ENCODE measurements at places on chromosomes 7 and 10.

DNA sequence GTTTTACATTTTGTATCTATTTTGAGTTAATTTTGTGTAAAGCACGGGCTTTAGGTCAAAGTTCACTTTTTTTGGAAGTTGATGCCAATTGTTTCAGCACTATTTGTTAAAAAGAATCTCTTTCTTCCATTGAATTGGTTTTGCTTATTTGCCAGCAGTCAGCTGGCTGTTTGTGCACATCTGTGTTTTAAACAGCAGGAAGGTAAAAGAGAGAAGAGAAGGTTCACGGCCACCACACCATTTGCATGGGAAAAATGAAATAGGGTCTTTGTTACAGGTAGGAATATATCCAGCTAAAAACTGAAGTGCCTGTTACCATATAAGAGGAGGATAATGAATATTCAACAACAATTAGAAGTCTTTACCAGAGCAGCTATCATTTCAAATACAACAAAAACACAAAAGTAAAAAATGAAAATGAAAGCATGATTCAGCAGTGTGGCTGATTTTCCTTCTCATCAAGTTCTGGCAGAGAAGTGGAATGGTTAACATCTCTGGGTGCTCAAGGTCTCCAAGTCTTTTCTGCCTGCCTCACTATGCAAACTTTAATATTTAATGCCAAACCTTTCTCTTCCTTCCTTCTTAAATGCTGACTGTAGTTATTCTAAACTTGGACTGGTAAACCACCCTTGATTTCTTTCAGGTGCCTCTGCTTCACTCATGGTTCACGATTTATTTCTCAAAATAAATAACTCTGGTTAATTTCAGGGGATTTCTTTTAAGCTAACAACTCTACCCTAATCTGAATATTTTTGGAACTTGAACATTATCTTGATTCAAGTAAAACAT lies 841.5 kb downstream of the GRM8 start:
- DNase-seq, result peak; percentile 48

DNA sequence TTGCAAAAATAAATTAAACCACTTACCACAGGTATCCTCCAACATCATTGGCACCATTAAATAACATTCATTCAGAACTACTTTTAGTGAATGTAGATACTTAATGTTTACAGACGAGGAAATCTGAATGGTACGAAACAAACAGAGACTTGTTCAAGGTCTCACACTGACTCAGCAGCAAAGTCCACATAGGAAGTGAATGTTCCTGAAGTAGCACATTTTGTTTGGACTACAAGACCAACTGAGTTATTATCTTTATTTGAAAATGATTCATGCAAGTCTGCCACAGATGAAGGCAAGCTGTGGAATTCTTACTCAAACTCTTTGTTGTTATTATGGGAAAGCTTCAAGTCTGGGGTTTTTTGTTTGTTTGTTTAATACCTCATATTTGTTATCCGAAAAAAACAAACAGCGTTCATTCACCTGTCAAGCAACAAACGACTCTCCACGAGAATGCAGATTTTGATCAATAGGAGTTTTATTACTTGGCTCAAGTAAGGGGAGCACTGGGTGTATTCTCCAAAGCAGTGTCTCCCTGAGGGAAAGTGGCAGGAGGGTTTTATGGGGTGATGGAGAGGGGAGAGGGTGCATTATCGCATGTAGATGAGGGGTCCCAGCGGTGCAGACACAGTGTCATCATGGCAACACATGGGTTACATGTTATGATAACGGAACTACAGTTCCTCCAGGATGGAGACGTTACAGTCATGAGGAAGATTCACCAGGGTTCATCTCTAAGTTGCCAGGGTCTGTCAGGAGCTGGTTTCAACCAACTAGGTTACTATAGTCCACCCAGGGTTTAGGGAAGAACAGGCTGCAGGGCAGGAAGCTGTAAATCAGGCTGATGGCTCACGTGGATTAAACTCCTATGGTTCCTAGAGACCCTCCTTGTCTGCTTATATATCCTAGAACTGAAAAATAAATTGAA lies 147.7 kb upstream of the AKR1E2 start:
- DNase-seq, result no peak

GRCh38 chr7:41201021-41201420 lies 501.9 kb downstream of the INHBA start:
- DNase-seq, result no peak

GRCh38 chr10:34698979-34699378 lies 116.1 kb downstream of the PARD3 start:
- no peak for DNase-seq

- no peak for DNase-seq
These were observed 36.6 kb downstream of the AP3M1 start for GRCh38 chr10:74114041-74114448.

DNA sequence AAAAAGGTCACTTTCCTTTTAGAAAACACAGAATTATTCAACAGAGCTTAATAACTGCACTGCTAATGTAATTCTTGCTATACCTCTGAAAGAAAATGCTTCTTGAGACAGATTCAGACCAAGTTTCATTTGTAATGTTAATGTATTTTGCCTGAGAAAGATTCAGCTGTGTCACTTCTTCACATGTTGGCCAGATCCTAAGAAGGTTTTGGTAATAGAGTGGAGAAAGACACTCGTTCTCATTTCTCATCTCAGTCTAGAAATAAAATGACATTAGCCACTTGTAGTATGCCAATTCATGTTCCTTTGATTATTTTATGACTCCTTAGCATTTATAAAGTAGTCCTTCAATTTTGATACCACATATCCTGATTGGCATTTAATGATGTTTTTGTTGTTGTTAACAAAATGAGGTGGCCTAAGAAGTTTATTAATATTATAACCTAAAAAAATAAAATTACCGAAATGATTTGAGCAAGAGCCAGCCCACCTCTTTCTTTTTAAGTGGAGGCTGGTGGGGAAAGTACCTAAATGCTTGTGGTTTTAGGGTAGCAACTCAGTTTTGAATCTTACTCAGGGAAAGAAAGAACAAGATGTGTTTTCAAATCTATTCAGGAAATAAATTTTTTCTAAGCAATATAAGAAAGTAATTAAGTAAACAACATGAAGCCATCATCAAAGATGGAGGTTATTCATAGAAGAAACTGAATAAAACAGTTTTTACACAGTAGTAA lies 16.4 kb upstream of the ELAPOR2 start:
- DNase-seq, result no peak

DNA sequence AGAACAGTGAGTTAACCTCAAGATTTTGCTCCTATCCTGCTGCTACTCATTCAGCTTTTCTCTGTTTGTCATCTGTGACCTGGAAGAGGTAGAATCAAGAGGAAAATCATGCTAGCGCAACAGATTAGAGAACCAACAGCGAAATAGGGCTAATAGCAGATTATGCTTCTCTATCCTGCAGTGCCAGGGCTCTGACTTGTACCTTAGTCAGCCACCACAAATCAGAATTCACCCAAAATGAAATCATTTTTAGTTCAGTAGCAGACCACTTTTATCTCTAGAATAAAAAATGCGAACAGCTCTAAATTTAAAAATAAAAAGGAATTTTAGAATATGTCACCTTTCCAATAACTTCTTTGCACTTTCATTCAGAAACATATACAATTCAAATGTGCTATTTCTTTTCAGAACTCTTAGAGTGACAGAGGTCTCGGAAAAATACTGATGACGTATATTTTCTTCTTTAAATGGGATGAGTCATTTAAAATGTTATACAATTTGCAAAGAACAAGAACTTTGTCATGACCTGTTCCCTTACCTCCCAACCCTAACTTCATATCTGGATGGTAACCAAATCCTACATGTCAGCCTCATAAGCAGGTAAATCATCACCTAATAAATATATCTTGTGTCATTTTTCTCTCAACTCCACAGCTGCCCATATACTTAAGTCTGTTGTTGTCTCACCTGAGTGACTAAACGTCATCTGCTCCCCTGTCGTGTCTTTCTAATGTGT lies 896.4 kb downstream of the PCDH15 start:
- no peak for DNase-seq

DNA sequence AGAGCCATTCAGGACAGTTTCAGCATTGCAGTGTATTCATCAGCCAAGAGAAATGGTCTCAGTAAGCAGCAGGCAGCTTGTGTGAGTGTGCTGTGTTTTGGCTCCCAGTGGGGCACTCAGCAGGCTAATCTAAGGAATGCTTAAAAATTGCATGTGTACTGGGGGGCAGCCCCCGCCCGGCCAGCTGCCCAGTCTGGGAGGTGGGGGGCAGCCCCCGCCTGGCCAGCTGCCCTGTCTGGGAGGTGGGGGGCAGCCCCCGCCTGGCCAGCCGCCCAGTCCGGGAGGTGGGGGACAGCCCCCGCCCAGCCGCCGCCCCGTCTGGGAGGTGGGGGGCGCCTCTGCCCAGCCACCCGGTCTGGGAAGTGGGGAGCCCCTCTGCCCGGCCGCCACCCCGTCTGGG lies 116.2 kb downstream of the GRID1 start:
- DNase-seq, result no peak

GRCh38 chr7:104174798-104175197 lies 33.0 kb downstream of the ORC5 start:
- peak; percentile 96 for DNase-seq

- DNase-seq, result peak; percentile 3
These were observed 305.5 kb downstream of the DNAJB9 start for GRCh38 chr7:108875139-108875538.

DNA sequence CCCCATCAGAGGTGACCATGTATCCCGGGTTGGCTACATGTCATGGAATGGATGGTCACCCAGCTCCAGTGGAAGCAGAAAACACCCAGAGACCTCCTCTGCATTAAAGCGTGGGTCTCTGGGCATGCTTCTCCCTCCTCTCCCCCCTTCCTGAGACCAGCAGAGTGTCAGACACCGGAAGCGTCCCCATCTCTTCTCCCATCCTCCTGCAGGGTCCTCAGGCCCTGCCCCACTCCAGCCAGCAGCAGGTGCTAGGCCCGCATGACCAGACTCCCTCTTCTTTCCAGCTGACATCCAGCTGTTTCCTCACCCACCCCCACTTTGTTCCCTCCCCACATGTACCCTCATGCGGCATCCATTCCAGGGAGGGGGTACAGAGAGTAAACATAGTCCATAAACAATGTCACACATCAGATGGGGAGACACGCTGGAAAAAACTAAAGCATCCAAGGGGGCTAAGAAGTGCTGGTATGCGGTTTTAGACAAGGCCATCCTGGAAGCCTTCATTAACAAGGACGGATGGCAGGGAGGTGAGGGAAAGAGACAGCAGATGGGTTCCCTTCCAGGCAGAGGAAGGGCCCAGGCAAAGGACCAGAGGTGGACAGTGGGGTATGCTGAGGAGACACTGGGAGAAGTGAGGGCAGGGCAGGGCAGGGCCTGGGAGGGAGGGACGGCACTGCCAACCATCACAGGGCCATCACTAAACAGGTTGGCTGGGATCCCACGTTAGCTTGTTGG lies 12.5 kb upstream of the SLC18A3 start:
- DNase-seq, result no peak

DNA sequence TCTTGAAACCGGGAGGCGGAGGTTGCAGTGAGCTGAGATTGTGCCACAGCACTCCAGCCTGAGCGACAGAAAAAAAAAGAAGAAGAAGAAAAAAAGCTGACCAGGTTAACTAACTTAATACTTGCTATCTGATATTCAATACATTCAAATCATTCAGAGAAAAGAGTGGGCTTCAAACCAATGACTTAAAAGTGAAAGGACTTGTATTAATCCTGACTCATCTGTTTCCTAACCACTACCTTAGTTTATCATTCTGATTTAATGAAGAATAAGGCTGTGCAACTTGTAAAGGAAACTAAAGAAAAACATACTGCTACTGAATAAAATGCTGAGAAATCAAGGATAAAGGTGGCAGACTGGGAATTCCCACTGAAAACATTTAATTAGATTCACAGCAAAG lies 128.4 kb downstream of the NRBF2 start:
- DNase-seq, result peak; percentile 31

DNA sequence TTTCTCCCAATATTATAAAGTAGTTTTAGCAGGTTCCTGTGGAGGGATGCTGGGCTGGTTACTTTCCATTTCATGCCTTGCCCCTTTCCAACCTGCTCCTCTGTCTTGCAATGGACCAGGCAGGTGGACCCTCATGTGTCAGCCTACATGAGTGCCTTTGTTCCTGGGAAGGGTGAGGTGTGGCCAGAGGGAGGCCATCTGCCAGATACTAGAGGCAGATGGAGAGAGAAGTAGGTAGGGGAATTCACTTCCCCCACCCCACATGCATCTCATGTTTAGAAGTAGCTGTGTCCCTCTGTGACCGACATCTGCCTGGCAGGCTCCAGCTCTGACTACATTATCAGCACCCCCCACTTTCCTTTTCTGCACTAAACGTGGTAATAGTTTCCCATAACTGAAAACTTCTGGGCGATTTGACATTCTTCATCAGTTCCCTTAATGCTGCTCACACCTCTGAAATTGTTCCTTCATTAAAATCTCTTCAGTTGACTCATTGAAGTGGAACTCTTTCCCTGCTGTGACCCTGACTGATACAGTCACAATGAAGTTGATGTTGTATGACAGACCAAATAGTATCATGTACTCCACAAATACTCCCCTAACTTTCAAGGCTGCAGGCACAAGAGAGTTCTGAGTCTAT lies 396.3 kb upstream of the FZD8 start:
- no peak for DNase-seq

DNA sequence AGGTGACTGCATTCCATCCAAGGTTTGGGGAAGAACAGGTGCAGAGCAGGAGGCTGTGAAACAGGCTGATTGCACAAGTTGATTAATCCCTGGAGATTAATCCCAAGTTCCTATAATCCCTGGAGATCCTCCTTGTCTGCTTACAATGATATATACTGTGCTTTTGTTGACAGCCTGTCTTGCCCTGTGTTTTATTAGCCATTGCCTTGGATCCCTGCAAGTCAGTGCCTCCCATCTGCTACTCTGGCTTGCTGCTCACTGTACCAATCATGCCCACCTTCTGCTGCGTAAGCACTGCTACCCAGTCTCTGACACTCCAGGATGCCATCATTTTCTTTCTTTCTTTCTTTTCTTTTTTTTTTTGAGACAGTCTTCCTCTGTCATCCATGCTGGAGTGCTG lies 65.4 kb downstream of the ANKRD61 start:
- DNase-seq, result no peak

DNA sequence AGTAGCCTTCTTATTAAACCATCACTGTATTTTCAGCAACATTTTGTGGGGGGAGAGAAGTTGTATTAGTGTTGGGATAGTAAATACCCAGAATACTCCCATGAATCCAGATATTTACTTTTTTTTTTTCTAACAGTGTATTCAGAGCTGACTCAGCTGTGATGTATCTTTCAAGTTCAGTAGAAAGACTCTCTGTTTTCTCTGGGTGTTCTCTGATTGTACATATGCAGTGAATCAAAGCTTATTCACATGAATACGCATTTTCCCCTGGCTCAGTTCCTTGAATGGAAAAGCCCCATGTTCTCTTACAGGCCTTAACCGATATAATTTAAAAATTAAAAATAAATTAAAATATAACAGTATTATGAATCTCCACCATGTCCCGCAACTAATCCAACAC lies 1.3 kb downstream of the TFPI2 start:
- no peak for DNase-seq

Measured in OCI-M1 (cell line).